ENCODE measurements at places on chromosomes 4 and X.

GRCh38 chr4:140353786-140354185 lies 19.7 kb upstream of the SCOC start:
- DNase-seq: no peak

DNA sequence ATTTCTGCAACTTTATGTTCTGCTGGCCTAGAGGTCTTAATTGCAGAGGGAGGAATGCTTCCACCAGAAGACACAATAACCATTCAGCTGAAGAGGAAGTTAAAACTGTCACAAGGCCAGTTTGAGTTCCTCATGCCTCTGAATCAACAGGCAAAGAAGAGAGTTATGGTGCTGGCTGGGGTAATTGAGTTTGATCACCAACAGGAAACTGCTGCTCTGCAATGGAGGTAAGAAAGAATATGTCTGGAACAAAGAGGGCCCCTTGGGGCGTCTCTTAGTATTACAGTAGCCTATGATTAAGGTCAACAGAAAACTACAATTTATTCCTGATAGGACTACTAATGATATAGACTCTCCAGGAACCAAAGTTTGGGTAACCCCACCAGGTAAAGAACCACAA lies 744.0 kb downstream of the FSTL5 start:
- DNase-seq: no peak

DNA sequence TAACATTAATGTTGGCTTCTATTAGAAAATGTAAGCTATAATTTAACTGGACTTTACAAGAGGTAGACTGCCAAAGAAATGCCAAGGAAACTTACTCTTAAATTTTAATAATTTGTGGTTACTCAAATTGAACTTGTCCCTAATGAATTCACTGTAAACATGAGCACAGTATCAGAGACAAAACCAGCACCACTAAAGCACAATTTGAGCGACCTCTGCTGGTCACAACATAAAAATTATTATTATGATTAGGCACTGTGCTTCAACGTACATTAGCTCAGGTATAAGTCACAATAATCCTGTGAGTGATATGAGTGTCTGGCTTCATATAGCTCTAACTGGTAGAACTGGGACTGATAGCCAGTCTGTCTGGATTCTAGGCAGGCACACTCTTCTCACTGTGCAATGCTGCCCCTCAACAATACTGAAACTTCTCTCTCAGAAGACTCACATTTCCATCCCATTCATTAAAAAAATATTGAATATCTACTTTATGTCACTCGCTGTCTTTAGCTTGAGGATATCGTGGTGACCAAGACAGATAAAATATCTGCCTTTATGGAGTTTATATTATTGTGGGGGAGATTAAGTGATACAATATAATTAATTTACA lies 8.0 kb downstream of the NUDT6 start:
- DNase-seq: no peak

DNA sequence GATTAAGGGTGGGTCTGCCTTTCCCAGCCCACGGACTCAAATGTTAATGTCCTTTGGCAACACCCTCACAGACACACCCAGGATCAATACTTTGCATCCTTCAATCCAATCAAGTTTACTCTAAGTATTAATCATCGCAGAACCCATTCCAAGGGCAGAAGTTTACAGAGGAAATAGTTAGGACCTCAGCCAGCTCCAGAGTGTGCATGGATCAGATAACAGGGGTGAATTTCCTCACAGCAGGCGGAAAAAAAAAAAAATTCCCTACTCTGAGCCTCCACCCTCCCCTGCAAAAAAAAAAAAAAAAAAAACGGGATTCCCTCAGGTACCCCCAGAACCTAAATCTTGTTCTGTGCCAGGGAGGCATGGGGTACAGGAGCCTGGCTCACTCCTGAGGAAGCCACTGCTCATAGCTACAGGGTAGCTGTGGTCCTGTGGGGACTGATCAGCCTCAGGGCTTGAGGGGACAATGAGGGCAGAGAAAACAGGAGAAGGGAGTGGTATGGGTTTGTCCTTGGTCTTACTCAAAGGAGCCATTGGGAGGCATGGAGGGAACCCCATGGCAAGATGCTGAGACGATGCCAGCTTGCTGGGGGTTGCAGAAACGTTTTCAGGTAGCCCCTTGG lies 113.0 kb downstream of the DHRSX start:
- DNase-seq: no peak

GRCh38 chr4:174583056-174583455 lies 60.8 kb upstream of the HPGD start:
- no peak for DNase-seq

GRCh38 chrX:118603981-118604380 lies 108.4 kb downstream of the DOCK11 start:
- peak; percentile 8 for DNase-seq

- DNase-seq: no peak
Measured at GRCh38 chrX:50100188-50100587, 100.6 kb downstream of the AKAP4 start.

DNA sequence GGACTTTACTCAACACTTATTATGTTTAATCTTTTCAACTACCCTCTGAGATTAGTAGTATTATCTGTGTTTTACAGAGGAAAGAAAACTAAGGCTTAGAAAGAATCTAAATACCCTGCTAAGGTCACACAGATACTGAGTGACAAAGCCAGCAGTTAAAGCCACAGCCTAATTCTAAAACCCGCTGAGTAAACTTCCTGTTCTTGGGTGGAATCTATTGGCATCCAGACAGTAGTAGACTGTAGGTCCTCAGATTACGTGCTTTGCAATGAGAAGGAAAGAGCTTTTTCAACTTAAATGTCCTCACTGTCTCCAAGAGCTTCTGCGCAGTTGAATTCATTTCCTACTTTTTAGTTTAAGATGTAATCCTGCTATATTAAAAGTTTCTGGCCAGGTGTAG lies 126.0 kb downstream of the TENM3 start:
- DNase-seq: no peak

- no peak for DNase-seq
Measured at GRCh38 chr4:77332696-77333270, 175.8 kb downstream of the CCNG2 start.

DNA sequence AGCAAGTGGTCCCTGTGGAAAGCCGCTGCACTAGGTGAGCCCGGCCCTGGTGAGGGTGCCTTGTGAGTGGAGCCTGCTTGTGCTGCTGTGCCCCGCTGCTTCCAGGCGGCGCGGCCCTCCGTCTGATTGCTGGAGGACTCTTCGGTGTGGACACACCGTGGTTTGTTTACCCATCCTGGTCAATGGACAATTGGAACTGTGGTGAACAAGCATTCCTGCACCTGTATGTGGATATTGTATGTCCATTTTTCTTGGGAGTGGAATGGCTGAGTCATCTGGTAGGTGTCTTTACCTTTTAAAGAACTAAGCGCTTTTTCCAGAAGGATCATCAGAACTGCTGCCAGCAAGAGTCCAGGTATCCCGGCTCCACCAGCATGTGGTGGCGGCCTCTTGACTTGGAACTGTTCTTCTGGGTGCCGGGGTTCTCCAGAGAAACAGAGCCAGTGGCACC lies 15.6 kb downstream of the MAEA start:
- no peak for DNase-seq

DNA sequence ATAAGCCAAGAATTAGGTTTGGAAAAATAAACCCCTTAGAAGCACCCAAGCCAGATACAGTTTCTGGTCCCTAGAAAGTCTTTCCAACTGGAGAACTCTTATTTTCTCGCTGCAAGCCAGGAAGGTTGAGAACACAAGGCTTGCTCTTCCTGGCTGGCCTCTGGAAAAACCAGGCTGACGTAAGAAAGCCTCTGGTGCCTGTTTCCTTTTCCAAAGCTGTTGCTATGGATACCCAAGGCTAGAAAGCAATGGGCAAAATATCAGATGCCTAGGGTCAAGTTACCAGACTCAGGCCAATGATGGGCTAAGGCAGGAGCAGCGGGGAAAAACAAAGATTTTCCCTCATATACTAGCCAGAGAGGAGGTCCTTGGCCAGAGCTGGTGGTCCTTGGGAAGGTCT lies 281.6 kb downstream of the KLHL13 start:
- no peak for DNase-seq

GRCh38 chrX:12978205-12979025 lies 3.5 kb downstream of the TMSB4X start:
- no peak for DNase-seq

DNA sequence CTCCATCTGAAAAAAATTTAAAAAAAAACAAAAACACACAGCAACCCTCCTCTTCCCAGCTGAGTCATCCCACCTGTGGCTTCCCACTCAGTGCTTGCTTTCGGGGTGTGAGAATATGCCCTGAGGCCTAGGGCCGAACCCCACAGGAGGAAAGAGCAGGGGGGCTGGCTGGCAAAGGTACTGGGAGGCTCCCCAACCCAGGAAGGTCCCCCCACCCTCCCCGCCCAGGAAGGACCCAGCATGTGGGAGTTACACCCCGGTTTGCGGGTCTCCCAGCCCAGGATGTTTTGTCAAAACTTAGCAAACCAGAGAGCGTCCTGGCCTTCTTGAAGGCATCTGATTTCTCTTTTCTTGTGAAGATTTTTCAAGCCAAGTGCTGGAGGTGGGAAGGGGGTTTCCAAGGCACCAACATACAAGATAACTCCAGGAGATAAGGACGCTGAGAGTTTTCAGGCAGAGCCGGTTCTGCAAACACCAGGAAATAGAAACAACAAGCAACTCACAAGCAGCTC lies 25.7 kb upstream of the CSF2RA start:
- DNase-seq: peak; percentile 45

- DNase-seq: no peak
Measured at GRCh38 chr4:157265281-157265680, 44.8 kb downstream of the GRIA2 start.

- DNase-seq: no peak
Measured at GRCh38 chrX:77953708-77954107, 15.7 kb downstream of the PGAM4 start.

- DNase-seq: no peak
Measured at GRCh38 chr4:4696530-4696929, 154.7 kb upstream of the STX18 start.

- no peak for DNase-seq
Measured at GRCh38 chr4:179880756-179881155, 2362.4 kb upstream of the TENM3 start.

DNA sequence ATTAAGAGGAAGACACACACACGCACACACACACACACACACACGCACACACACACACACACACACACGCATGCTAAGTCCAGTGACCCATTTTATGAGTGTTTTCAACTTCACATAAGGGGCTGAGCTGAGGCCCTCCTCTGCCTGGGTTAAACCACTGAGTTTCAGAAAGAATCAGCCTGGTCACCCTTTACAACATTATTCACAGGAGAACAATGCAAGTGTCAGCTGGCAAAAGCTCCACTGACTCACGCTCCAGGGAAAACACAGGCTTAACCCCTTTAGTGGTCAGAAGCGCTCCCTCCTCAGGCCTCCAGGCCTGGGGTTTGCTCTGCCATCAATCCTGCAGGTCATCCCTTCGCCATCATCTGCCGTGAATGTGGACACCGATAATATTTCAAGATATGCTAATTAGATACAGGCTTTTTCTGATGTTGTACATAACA lies 46.9 kb downstream of the ACOX3 start:
- no peak for DNase-seq

DNA sequence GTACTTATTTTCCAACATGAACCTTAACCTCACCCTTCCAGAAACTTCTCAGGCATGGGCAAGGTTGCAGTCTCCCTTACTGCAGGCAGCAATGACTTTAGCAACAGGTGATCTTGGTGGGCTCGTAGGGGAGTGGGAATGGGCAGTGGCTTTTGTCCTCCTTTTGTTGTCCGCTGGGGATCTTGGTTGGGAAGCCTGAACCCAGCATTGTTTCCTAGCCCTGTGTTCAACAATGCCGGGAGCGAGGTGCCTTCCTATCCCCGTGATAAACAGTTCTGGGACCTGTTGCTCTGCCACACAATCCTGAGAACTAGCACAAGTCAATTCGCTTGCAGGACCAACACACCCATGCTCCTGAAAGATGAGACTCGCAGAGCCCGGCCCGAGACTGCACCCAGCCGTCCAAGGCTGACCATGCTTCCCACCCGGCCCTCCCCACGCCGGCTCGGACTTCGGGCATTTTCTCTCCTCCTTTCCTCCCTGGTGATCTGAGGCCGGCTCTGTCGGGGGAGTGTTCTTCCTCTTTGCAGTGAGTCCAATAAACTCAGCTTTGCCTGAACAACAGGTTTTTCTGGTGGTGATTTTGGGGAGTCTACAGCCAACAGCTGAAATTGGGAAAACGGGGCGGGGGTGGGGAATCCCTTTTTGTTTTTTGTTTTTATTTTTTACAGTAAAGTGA lies 20.2 kb downstream of the IRAK1 start:
- no peak for DNase-seq

DNA sequence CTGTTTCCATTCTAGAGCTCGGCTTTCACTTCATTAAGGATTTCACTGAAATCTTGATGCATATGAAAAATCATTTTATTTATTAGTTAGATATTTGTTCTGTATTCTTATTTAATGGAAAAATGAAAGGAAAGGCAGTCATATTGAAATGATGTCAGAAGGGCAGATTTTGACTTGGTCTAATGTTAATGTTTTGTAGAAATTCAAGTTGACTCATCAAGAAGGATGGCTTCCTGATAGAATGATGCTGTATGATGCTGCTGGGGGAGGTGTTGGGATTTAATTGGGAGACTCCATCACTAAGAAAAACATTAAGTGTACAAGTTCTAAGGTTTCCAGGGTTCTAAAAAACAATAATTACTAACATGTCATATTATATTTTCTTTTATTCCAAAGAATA lies 204.8 kb downstream of the PDGFC start:
- DNase-seq: no peak

DNA sequence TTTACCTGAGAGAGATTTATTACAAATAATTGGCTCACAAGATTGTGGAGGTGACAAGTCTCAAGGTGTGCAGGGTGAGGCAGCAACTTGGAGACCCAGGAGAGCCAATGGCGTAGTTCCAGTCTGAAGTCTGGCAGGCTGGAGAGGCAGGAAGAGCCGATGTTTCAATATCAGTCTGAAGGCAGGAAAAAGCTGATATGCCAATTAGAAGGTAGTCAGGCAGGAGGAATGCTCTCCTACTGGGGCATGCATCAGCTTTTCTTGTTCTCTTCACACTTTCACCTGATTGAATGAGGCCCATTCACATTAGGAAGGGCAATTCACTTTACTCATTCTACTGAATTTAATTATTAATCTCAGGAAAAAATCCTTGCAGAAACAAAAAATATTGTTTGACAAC lies 1351.7 kb upstream of the ADGRL3 start:
- no peak for DNase-seq

DNA sequence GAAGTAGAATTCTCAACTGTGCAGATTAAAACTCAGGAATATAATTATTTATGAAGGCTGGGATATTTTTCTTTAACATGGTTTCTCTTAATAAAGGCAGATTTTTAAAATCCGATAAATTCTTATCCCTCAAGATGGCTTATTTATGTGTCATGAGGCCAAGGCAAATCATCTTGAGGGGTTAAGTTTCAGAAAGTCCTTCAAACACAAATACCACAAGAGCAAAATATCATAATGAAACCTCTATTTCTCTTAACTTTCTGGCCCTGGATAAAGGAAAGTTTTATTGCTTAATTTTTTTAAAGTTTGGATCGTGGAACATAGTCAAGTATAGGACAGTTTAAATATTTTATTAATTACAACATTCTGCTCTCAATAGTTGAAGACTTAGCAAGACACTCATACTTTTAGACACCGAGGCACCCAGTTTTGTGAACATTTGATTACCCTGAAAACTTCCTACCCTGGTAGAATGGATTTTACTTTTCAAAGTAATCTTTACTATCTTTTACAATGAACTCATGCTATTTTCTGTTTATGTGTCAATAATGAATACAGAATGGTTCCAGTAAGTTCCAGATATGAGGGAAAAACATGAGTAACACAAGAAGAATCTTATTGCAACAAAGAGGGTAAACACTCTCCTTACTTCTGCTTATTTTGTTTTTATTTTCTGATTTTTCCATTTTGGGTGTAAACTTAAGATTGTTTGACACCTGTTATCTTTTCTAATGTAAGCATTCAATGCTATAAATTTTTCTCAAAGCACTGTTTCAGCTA lies 200.7 kb upstream of the IL15 start:
- DNase-seq: no peak

All from stimulated activated CD8-positive, alpha-beta memory T cell treated with anti-CD3 and anti-CD28 coated beads, Interleukin-7, amount 100 ng/mL, for 48 hours (primary cell).